ENCODE measurements at places on chromosomes 12 and 14. TPM values are rescaled to one million over a fixed set of nuclear protein-coding genes. Genes with fewer than 3 reads are reported as not detected.

Gene B3GNT4
- 9.4 TPM for total RNA-seq

Gene CCDC177
- not detected for total RNA-seq

Gene ASB2
- total RNA-seq = under 0.01 TPM

Gene OASL
- total RNA-seq = 1.1 TPM

Gene P2RX4
- total RNA-seq = 6.0 TPM

Gene ABCB9
- 3.1 TPM for total RNA-seq

Gene LGR5
- not detected for total RNA-seq

Gene OR4Q3
- not detected for total RNA-seq

Gene SMCO2
- total RNA-seq = 0.43 TPM

Gene INSM2
- total RNA-seq = not detected

Gene KRT77
- not detected for total RNA-seq

Gene SLC10A1
- total RNA-seq = not detected

Gene HHIPL1
- 0.21 TPM for total RNA-seq

Gene BDKRB2
- 0.64 TPM for total RNA-seq

Gene STYK1
- 5.1 TPM for total RNA-seq

Gene SAMD15
- 0.72 TPM for total RNA-seq

Gene SMIM41
- not detected for total RNA-seq

Gene DTX1
- total RNA-seq = not detected

Gene LRP1-AS
- not detected for total RNA-seq

Gene MYF5
- total RNA-seq = not detected

Gene DAO
- not detected for total RNA-seq

Gene TRPV4
- 0.72 TPM for total RNA-seq

Gene CELA1
- total RNA-seq = not detected

Gene EMC9
- 12.8 TPM for total RNA-seq

Gene ETFRF1
- total RNA-seq = 8.7 TPM

Gene ADAMTS20
- total RNA-seq = not detected

Gene BEGAIN
- 3.8 TPM for total RNA-seq

Gene PNMA1
- total RNA-seq = 9.6 TPM

Gene AQP2
- not detected for total RNA-seq

Gene IFNG-AS1
- total RNA-seq = under 0.01 TPM

Gene AREL1
- 31.6 TPM for total RNA-seq

Gene PELI2
- 5.8 TPM for total RNA-seq

Gene DNAH10
- total RNA-seq = under 0.01 TPM

Gene FGF23
- not detected for total RNA-seq

Gene KRT5
- total RNA-seq = 7,035 TPM

Gene ASCL1
- not detected for total RNA-seq

Gene C1QL4
- total RNA-seq = under 0.01 TPM

Gene AMDHD1
- total RNA-seq = not detected

Gene DHRS2
- total RNA-seq = not detected

Gene MED6
- 23.1 TPM for total RNA-seq

Measured in tracheal epithelial cell (primary cell).